BJ (cell line): ENCODE measurements at places on chromosomes 11 and 22. TPM values are rescaled to one million over a fixed set of nuclear protein-coding genes. Genes with fewer than 3 reads are reported as not detected.

GRCh38 chr11:121152764-121153163 lies 51.7 kb downstream of the TECTA start:
- DNase-seq: no peak

DNA sequence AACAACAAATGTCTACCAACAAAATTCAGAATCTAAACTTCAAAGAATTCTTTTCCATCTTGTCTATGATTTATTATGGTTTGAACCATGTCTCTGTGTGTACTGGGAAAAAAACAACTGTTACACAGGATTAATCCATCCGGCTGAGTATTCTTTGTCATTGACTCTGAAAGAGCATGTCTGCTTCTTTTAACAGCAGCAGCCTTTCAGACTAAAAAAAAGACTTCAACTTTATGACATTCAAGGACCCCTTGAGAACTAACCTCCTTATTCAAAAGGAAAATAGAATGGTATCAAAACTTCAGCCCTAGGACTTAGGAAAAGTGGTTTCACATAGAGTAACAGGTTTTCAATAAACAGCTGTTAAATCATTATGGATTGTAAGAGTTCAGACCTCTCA lies 79.9 kb downstream of the MRTFA start:
- no peak for DNase-seq

DNA sequence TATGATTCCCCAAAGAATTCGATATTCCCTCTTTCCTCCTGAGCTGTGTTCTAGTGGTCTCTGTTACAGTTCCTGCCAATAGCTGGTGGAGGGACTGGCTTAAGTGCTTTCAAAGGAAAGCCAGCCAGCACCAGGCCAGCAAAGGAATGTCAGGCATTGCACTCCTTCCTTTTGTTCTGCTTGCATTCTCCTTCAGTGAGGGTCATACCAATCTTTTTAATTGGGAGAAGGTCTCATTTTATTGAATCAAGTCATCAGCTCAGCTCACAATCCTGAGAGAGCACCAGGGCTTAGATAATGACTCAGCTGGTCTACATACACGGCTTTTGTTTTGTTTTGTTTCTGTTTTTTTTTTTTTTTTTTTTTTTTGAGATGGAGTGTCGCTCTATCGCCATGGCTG lies 222.9 kb downstream of the NAV2 start:
- DNase-seq: peak; percentile 76

GRCh38 chr11:111939836-111940604 lies 2.9 kb downstream of the DIXDC1 start:
- no peak for DNase-seq

DNA sequence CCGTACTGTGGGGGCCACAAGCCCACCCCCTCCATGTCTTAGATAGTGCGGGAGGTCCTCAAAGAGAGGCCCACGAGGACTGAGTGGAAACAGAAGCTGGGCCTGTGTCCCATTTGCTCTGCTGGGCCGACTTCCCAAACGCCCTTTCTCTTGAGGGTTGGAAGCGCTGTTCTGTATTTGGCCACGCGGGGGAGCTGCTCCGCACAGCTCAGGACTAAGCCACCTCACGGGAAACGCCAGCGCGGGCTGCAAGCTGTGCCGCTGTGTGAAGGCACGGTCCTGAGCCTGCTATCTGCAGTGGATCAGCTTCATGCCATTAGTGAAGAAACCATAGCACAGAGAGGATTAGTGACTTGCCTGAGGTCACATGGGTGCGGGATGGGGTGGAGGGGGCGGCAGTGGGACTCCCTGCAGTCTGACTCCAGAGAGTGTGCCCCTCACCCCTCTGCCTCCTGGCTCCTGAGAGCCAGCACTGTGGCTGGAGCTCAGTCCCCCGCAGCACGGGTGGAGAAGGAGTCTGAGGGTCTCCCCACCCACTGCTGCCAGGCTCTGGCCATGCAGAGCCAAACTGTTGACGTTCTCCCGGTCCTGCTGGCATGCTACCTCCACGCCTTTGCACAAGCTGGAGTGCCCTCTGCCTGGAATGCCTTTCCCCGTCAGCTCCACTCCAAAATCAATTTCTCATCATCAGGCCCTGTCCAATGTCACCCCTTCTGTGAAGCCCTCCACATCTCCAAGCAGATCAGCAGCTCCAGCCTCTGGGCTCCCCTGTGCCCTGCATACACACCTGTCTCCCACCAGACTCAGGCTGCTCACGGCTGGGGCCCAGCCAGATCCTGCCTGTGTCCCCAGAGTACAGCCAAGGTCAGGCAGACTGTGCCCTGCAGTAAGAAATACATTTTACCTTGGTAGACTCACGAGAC lies 51.5 kb upstream of the LRRC32 start:
- DNase-seq: no peak

DNA sequence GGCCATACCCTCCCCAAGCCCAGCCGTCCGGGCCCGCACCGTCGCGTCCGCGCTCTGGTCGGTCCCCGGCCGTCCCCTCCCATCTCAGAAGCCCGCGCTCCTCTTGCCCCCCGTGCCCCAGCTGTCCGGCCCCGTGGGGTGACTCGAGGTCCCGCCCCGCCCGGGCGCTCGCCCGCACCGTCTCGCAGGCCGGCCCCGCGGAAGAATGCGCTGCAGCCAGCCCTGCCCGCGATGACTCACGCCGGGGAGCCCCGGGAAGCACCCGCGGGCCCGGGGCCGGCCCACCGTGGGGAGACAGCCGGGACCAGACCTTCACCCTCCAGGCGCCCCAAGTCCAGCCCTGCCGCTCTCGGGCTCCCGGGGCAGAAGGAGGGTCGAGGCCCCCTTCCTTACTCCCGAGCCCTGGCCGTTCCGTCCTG lies 320 bp upstream of the PHLDA2 start:
- DNase-seq: no peak

GRCh38 chr22:49107561-49107960 lies 720.1 kb downstream of the BRD1 start:
- DNase-seq: no peak

GRCh38 chr11:123373754-123374621 lies 56.1 kb upstream of the GRAMD1B start:
- no peak for DNase-seq

GRCh38 chr22:41927813-41928212 lies 1.2 kb upstream of the TNFRSF13C start:
- DNase-seq: no peak

GRCh38 chr11:76554767-76555166 lies 109.9 kb downstream of the EMSY start:
- no peak for DNase-seq

DNA sequence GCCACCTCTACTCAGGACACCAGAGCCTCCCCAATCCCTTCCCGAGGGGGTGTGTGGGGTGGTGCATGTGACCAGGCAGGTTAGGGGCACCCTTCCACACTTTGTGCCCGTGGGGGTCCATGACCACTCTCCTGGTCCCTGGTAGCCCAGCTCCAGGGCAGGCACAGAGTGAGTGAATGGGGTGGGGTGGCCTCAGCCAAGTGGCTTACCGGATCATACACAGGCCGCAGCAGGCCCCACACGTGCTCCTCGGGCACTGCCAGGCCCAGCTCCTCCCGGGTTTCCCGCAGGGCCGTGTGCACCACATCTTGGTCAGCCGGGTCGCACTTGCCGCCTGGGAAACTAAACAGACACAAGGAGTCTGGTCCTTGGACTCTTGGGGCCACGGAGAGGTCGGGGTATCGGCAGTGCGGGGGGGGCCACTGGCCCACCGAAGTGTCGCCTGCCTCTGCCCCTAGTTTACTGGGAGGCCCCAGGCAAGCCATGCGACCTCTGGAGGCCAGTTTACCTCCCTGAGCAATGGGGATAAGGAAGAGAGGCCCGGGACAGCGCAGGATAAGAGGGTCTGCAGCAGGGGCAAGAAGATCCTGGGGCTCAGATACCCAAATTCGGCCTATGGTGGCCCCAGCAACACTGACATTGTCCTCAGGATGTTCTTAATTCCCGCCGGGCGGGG lies 889 bp downstream of the NUDT8 start:
- no peak for DNase-seq

DNA sequence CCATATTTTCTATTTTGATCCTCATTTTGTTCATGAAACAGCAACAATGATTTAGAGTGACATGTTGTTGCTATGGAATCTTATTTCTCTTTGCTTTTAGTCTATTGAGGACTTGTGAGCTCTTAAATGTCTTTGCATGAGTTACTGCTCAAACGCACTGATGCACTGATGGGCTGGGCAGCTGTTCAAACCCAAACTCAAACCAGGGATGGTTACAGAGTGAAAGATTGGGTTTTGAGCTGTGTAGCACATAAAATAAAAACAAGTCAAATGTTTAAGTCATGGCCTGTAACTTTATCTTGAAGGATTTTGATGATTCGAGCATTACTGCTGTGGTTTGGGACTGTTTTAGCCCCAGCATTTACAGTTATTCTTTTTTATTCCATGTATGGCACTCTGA lies 20.1 kb upstream of the NCAM1 start:
- no peak for DNase-seq

DNA sequence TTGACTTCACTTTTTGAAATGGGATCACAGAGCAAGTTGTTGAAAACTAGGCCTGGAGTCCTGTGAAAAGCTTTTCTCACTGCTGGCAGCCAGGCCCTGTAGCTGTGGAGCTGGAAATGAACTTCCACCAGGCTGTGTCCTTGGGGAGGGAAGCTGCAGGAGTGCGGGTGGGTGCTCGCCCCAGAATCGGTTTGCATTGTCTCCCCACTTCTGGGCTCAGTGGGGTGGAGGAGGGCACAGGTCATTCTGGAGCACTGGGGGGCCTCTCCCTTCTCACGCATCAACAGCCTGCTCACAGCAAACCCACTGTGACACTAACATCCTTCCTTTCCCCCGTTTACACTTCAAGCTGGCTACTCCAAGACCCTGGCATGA lies 15.2 kb downstream of the GLB1L2 start:
- no peak for DNase-seq

- no peak for DNase-seq
Observed at GRCh38 chr11:8597182-8597581, 3.2 kb upstream of the STK33 start.

- no peak for DNase-seq
Observed at GRCh38 chr11:10544491-10545465, 3.8 kb upstream of the RNF141 start.

GRCh38 chr11:80727315-80727714 lies 1286.5 kb upstream of the TENM4 start:
- DNase-seq: no peak

Gene SELENOO
- 8.0 and 16.7 TPM in 2 replicates for polyA plus RNA-seq

Gene PTPMT1
- polyA plus RNA-seq: 61.9 and 69.4 TPM in 2 replicates

Gene GTF2H1
- polyA plus RNA-seq: 24.9 and 42.9 TPM in 2 replicates

Gene TMPRSS6
- not detected in 2 replicates for polyA plus RNA-seq

Gene PRRG4
- polyA plus RNA-seq: not detected in 2 replicates

Gene NAP1L4
- 65.1 and 67.0 TPM in 2 replicates for polyA plus RNA-seq

Gene OR52N1
- polyA plus RNA-seq: not detected in 2 replicates

Gene TKFC
- polyA plus RNA-seq: 23.9 and 37.6 TPM in 2 replicates
